Stimulated activated CD4-positive, alpha-beta T cell treated with anti-CD3 and anti-CD28 coated beads, Interleukin-12 subunit alpha, Interleukin-12 subunit beta, amount 100 ng/mL, for 4 hours (primary cell): ENCODE measurements at places on chromosomes 2 and 18.

- no peak for DNase-seq
These were observed 220.5 kb downstream of the FAM210A start for GRCh38 chr18:13505780-13506345.

- no peak for DNase-seq
These were observed 166.5 kb upstream of the NCK2 start for GRCh38 chr2:105578166-105578565.

GRCh38 chr2:112782234-112782799 is 2.0 kb downstream of the IL1A start:
- DNase-seq, result no peak

GRCh38 chr2:11406267-11406957 is 59.5 kb downstream of the E2F6 start:
- DNase-seq, result no peak

GRCh38 chr2:191465766-191466420 is 212.0 kb upstream of the NABP1 start:
- no peak for DNase-seq

GRCh38 chr2:169464882-169465281 is 14.4 kb upstream of the BBS5 start:
- no peak for DNase-seq

GRCh38 chr2:154554046-154554445 is 144.4 kb upstream of the KCNJ3 start:
- DNase-seq, result no peak

GRCh38 chr2:231161877-231162329 is 36.5 kb upstream of the ARMC9 start:
- no peak for DNase-seq

- no peak for DNase-seq
These were observed 112.0 kb upstream of the TEKT4 start for GRCh38 chr2:94759211-94759610.

DNA sequence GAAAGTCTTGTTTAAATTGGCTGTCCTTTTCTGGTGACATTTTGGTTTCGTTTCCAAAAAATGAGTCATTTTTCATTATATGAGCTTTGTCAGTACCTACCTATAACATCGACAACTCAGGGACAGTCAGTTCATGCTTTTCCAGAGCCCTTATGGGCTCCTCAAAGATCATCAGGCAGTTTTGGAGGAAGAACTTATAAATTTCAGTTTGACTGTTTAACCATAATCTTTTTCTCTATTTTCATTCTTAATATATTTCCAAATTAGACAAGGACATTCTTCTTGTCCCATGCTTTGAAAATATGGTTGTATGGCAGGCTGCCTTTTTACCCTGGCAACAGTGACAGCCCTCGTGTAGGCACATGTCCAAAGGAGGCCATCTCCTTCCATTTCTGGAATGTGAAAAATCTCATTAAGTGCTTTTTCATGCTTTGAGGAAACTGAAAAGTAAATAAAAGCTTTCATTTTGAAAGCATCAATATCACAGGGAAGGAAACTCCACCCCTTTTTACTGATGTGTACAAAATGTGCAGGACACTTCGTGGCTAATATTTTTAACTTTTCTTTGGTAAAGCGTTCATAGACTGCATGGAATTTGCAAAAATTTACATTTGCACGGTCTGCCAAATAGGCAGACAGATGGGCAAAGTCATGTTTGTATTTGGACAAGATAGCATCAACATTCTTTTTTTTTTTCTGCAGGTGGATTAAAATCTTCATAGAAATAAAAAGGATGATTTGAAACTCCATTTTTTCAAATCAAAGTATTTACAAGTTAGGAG is 7.2 kb upstream of the PROC start:
- DNase-seq, result no peak

DNA sequence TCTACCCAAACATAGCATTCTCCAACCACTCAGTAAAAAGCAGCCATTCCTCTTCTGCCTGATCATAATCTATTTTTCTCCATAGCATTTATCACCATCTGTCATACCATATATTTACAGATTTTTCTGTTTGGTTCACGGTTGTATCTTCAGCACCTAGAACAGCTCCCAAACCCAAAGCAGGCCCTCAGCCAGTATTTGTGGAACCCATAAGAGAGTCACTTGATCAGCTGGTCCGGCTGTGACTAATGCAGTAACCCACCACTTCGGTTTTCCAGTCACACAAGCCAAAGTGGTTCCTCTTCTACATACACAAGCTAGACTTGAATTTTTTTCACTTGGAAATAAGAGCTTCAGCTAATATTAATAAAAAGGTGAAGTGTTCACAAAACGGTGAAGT is 511.6 kb upstream of the CELF4 start:
- DNase-seq, result no peak

GRCh38 chr2:215594766-215595165 is 158.9 kb upstream of the FN1 start:
- DNase-seq, result no peak

- DNase-seq, result peak; percentile 30
These were observed 105.9 kb downstream of the LBH start for GRCh38 chr2:30336978-30337841.

DNA sequence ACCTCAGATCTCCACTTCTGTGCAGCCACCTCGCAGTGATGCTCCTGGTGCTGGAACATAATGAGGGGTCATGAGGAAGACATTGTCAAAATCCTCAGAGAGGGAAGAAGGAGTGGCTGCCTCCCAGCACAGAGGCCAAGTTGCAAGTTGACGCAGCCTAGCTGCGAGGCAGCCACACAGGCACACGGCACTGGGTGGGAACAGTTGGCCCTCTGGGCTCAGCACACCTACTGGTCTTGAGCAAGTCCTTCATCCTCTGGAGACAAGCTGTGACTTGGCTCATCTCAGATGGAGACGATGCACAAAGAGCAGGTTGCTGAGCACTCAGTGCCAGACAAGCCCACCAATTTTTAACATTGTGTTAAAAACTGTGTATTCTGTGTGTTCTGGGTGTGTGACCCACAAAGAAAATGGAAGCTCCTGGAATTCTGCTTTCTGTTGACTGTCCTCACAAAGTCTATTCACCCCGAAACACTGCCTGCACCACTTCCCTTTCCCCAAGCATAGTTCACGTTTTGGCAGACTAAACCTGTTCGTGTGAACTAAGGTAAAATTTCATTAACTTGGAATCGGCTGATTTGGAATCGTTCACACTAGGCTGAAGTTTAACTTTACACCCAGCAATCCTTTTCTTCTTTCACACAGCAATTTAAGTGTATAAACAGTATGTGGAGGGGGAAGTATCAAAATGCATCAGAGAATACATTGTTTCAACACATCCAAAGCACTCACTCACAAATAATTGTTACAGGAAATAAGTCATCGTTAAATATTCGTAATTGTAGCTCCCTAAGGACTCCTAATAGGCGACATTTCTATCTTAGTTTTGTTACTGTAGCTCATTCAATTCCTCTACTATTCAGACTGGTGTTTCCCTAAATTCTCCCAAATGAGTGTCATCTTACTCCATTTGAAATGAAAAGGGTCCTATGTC is 266.6 kb upstream of the ID2 start:
- no peak for DNase-seq

GRCh38 chr2:150060341-150060740 is 427.1 kb downstream of the RND3 start:
- DNase-seq, result no peak

DNA sequence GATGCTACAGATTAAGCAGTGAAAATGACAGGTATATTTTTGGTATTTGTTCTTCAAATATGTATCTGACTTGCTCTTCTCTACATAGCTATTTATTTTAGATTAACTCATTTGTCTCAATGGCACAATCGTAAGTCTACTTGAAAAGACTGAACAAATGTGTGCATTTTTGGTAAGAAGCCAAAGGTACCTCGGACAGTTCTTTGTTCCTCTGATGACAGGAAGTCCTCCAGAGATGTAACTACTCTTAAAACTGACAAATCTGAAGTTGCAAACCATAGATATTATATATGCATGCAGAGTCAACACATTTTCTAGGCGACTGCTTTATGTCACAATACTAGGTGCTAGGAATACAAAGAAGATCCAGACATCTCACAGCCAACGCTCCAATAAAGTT is 36.7 kb downstream of the NDUFAF7 start:
- DNase-seq, result no peak

DNA sequence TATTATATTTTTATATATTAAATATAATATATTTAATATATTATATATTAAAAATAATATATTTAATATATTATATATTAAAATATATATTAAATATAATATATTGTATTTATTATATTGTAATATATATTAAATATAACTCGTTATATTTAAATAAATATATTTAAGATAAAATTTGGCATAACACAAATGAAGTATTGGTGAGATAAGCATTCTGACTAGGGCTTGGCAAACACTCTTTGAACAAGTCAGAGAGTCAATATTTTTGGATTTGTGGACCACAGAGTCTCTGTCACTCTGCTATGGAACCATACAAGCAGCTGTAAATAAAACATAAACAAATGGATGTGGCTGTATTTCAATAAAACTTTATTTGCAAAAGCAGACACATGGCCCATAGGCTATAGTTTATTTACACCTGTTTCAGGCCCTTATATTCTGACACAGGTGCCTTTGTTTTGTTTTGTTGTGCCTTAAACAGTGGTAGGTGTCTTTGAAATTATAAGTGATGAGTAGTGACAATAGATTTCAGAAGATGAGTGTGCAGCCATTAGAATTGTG is 190.1 kb downstream of the EPHA4 start:
- no peak for DNase-seq

DNA sequence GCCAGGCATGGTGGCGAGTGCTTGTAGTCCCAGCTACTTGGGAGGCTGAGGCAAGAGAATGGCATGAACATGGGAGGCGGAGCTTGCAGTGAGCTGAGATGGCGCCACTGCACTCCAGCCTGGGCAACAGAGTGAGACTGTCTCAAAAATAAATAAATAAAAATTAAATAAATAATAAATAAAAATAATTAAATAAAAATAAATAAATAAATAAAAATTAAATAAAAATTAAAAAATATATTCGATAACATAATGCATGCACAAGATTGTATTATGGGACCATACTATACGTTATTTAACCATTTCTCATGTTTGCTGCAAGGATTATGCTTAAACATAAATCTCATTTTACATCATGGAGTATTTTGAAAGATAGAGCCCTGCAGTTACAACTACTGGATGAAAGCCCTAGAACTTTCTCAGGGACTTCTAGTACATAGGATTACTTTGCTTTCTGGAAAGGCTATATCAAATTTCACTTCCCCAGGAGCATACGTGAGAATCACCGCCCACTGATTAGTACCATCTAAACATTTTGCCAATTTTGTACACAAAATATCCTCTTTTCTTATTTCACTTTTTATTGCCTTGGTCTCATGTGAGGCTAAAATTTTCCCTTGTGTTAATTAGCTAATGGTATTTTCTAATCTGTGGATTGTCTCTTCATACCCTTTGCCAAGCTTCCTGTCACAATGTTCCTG is 234.3 kb upstream of the LYPD1 start:
- no peak for DNase-seq

- DNase-seq, result no peak
These were observed 26.3 kb downstream of the FN1 start for GRCh38 chr2:215409331-215410127.

GRCh38 chr2:152050915-152051314 is 47.9 kb downstream of the CACNB4 start:
- DNase-seq, result no peak

- DNase-seq, result no peak
These were observed 250.3 kb upstream of the ID2 start for GRCh38 chr2:8431446-8432125.

DNA sequence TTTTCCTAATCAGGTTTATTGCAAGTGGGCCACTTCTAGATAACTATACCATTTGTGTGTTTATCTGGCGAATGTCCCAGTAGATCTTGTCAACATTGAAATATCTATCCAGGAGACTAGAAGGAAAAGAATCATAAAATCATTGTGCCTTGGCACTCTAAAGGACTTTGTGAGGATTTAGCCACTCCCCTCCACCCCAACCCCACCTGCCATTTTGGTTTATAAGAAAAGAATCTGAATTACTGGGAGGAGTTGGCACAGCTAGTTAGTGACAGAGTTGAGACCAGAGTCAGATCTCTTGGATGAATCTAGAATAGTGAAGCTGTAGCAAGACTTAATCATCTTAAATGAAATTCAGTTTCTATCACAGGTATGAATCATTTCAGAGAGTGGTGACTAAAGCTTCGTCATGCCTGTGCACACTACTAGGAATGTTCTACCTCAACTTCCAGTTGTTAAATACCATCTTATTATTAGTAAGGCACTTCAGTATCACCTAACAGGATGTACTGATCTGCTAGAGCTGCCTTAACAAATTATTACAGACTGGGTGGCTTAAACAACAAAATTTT is 212.7 kb upstream of the SLC14A2 start:
- DNase-seq, result no peak

- DNase-seq, result no peak
These were observed 58.1 kb downstream of the MAP3K19 start for GRCh38 chr2:134988994-134989605.

- DNase-seq, result no peak
These were observed 163.4 kb downstream of the LRRTM1 start for GRCh38 chr2:80141007-80141726.
